ENCODE measurements at places on chromosomes 1 and 21.

DNA sequence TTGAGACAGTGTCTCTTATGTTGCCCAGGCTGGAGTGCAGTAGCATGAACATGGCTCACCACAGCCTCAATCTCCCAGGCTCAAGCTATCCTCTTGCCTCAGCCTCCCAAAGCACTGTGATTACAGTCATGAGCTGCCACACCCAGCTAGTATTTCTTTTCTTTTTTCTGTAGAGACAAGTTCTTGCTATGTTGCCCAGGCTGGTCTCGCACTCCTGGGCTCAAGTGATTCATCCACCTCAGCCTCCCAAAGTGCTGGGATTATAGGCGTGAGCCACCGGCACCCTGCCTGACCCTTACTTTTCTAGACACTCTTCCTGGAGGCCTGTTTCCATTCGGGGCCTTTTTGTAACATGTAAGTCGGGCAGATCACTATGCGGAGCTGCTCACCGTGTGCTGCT lies 30.1 kb upstream of the SRP9 start:
- DNase-seq: no peak

- no peak for DNase-seq
Measured at GRCh38 chr1:108801101-108801500, 54.6 kb downstream of the STXBP3 start.

- no peak for DNase-seq
Measured at GRCh38 chr1:118575060-118575459, 390.0 kb upstream of the SPAG17 start.

GRCh38 chr21:44286086-44286715 lies 525 bp downstream of the AIRE start:
- no peak for DNase-seq

DNA sequence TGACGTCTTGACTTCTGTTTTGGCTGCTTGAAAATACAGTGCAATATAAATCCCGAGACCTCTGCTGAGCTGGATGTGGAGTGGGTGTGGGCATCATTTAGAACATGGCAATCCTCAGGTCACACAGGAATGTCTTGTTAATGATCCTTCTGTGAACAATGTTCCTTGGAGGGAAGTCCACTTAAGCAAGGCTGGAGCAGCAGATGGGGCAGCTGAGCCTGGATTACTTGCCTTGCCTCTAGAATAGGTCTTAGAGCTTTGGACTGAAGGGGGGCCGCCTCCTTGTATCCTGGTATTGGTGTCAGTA lies 926 bp upstream of the SCMH1 start:
- no peak for DNase-seq

- no peak for DNase-seq
Measured at GRCh38 chr1:228101994-228102790, 933 bp downstream of the C1orf35 start.

DNA sequence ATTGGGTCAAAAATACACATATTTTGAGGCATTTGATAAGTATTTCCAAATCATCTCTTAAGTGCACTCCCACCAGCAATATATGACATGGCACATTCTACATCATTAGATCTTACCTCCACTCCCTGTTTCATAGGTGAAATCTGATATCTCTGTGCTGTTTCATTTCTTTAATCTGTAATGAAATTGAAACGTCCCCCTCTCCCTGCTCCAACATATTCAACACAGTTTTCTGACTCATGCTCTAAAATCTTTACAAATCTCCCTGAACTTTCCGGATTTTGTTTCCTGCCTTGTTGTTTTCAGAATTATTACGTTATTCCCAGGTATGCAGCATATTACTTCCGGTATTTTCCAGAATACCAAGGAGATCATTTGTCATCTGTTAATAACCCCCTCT lies 66.1 kb upstream of the AKT3 start:
- no peak for DNase-seq

DNA sequence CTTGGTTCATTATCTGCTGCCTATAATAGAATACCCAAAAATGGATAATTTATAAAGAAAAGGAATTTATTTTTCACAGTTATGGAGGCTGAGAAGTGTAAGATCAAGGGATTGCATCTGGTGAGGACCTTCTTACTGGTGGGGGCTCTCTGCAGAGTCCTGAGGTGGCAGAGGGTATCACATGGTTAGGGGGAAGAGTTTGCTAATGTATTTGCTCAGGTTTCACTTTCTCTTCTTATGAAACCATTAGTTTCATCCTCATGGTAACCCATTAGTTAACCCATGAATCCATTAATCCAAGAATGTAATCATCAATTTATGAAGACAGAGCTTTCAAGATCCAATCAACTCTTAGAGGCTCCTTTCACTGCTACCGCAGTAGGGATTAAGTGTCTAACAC lies 120.6 kb downstream of the DNM3 start:
- no peak for DNase-seq

GRCh38 chr1:162660574-162660973 lies 28.3 kb downstream of the DDR2 start:
- no peak for DNase-seq

GRCh38 chr1:109275706-109276345 lies 7.1 kb downstream of the PSRC1 start:
- no peak for DNase-seq

DNA sequence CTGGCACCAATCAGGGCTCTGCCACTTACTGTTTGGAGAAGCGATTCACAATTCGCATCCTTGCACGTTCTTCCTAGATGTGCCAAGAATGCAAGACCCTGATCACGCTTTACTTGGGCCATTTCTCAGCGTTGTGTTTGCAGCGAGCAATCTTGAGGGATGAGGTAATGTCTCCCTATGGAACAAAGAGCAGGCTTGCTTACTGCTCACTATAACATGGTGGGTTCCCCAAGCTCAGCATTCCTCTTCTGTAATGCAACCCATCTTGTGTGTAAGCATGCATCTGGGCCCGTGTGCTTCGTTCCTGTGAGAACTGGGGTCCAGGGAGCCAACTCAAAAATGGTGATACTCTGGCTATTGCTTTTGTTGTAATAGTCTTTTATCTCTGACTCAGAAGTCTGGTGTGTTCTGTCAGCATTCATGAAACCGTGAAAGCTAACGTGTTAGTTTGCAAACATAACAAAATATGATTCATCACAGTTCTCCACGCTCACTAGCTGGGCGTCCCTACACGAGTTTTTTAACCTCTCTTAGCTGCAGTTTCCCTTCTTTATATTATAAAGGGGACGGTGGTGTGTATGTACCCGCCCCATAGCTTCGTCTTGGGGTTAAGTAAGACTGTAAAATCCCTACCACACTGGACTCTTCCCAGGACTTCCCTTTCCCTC lies 33.3 kb downstream of the DNTTIP2 start:
- DNase-seq: no peak

DNA sequence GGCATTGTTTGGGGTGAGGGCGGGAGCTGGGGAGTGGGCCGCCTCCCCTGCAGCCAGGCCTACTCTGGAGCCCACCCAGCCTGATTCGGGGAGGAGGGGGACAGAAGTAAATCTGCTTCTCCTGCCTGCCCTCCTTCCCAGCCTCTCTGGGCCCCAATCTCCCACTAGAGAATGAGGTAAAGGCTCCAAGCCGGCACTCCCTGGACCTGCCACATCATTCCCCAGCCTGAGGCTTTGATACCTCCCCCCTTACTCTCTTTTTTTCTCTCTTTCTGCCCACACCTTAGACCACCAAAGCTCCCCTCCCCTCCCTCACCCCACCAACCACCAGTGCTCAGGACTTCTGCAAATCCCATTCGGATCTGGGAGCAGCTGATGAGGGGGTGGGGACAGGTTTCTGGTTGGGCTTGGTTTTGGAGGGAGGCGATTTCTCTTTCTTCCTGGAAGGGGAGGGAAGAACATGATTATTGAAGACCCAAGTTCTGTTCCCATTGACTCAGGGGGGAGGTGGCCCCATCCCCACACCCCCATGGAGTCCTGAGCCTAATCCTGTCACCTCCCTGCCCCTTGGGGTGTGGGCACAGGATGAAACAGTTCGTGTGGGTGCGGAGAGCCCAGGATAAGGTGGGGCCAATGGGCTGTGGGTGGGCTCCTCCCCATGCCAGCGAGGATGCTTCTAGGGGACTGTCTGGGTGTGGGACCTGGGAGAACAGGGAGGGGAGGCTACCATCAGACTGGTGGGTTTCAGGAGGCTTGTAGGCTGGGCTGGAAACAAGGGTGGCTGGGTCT lies 1.3 kb downstream of the MAP7D1 start:
- DNase-seq: no peak

- no peak for DNase-seq
Measured at GRCh38 chr1:179591592-179592580, at the start of gene TDRD5. Gene TDRD5 (plus strand): TSS chr1:179591832. CDS start chr1:179592616, 784 bp downstream.

DNA sequence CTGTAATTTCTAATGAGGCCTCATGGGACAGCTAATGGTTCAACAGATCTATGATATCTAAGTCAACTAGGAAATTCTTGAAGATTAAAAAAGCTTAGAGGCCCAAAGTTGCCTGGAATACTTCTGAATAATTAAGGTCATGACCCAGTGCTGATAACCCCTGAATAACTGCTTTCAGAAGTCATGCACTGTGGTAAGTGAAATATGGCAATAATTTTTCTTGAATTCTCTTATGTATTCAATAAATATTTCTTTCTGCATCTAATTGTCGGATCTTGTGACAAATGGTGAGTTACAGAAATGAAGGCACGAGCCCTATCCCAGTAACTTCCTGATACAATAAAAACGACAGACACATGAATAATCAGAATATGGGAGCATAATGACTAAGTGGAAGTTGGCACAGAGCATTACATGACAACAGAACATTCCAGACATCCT lies 219.3 kb upstream of the GREM2 start:
- no peak for DNase-seq

DNA sequence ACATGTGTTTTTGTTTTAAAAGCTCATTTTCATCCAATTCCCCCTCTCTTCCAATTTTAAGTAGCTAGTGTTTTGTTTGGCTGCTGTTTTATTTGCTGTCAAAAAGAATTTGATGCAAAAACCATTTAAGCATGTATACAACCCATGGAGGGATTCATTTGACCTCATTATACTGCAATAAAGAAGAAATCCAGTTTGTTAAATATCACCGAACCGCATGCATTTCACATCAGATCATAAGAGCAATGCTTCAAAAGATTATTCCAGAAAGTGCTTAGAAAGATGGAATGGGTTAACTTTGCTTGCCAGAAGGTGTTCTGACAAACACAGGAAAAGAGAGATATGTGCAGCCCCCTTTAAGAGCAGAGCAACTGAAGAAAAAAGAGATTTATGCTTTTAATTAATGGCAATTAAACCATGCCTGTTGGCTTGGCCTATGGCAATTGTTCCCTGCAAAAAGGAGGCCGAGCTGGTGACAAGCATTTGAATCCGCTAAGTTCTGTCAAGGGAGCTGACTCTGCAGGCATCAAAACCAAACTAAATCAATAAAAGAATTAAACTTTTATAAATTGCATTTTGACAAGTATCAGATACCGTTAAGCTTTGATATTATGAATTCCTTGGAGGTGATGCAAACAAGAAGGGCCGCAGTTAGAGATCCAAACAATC lies 14.4 kb upstream of the BARHL2 start:
- no peak for DNase-seq

DNA sequence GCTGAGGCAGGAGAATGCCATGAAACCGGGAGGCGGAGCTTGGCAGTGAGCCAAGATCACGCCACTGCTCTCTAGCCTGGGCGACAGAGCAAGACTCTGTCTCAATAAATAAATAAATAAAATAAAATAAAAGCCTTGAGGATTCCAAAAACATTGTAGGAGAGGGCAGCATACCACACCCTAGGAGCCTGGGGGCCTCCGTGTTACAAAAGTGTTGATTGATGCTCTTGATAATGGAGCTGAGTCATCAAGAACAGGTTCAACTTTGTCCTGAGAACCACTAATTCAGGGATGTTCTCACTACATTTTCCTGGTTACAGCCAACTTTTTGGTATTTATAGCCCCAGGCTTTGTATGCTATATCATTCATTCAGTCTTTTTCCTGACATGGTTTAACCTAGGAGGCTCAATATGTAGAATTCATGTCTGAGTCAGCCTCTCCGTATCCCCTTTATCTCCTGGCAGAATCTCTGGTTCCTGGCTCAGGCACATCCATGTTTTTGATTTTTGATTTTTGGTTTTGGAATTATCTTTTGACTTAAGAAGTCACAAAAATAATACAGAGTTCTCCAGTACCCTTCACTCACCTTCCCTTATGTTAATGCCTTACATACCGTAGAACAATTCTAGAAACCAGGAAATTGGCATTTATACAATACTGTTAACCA lies 69.4 kb downstream of the LRRC8D start:
- no peak for DNase-seq

- DNase-seq: no peak
Measured at GRCh38 chr21:45295576-45296365, 8.1 kb upstream of the POFUT2 start.

DNA sequence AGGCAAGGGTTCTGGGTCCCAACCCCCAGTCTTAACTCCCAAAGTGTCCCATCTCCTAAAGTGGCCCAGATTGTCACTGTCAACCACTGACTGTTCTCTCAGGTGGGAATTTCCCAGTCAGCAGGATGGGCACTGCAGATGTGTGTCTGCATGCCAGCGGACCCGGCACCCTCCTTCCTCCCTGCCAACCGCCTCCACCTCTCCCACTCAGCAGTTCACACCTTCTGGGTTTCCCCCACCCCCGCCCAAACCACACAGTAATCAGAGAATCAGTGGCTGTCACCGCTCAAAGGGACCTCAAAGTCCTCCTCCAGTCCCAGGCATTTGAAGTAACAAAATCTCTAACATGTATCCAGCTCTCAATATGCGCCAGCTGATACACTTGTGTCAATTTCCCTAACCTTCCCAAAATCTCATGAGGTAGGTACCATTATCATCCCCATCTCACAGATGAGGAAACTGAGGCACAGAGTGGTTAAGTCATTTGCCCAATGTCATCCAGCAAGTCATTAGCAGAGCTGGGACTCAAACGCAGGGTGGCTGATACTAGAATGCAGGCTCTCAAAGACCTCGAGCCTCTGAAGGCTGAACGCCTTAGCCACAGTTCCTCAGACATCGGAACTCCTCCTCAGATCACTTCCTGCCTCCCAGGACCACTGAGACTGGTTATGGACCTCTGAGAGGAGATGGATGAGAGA lies 4.8 kb downstream of the RUNX3 start:
- DNase-seq: no peak

- no peak for DNase-seq
Measured at GRCh38 chr21:45817345-45817744, 164.2 kb upstream of the COL6A1 start.

DNA sequence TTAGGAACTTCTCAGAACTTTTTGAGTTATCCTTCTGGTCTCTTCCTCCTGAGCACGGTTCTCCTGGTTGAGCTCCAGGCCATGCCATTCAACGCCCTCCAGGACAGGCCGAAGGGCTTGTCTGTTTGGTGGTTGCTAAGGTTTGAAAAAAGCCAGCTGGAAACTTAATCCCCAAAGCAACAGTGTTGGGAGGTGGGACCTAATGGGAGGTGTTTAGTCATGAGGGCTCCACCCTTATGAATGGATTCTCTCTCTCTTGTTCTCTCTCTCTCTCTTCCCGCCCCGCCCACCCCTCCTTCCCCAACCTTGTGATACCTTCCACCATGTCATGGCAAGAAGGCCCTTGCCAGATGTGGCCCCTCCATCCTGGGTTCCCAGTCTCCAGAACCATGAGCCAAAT lies 829 bp downstream of the KCNE1 start:
- no peak for DNase-seq

DNA sequence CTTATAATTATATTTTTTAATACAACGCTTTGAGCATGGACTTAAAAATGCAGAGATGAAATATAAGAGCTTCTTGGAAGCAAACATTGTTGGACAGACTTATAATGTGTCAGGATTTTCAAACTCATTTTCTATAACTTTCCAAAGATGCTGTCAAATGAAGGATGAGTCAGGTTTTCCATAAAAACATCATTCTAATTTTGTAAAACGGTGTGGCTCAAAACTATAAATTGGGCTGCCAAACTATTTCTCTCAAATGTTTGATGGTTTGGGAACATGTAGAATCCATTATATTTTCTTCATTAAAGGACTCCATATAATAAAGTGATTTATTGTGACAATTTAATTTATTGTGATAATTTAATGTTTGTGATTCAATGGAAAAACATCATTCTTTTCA lies 511.2 kb downstream of the USP25 start:
- no peak for DNase-seq
